ENCODE measurements at places on chromosomes 6 and 20.

GRCh38 chr6:32668226-32668747, 1.8 kb upstream of the HLA-DQB1 start:
- no peak for DNase-seq

GRCh38 chr20:50895111-50895830, 36.0 kb downstream of the ADNP start:
- DNase-seq, result no peak

- DNase-seq, result no peak
These were observed 35.3 kb downstream of the CD2AP start for GRCh38 chr6:47512872-47513271.

GRCh38 chr6:36766399-36766945, 68.8 kb downstream of the RAB44 start:
- no peak for DNase-seq

DNA sequence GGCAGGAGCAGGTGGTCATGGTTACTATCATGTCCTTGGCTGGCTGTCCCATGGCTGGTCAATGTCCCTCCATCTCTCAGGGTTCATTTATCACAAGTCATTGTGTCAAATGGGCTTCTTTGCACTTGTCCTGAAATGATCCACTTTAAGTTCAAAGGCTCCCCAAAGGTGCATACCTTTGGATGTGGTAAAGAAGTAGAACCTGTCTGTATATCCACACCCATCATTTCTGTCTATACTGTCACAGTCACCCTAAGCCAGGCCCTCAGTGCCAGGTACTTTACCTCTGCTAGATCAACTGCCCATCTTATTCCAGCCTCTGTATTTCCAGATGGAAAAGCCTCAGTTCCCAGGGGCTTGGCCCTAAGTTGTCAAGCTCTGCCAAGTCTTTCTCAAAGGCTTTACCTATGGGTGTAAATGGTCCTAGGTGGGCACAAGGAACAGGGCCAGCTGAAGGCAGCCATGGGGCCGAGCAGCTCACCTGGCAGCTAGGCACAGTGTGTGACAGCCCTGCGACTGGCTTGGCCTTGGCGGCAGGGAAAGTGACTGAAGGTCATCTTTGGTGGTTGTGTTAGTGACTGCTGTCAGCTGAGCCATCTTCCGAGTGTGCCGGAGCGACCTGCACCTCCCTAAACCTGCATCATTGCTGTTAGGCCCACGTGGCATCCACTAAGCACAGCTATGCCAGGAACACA, 198.4 kb downstream of the SYNDIG1 start:
- DNase-seq, result no peak

DNA sequence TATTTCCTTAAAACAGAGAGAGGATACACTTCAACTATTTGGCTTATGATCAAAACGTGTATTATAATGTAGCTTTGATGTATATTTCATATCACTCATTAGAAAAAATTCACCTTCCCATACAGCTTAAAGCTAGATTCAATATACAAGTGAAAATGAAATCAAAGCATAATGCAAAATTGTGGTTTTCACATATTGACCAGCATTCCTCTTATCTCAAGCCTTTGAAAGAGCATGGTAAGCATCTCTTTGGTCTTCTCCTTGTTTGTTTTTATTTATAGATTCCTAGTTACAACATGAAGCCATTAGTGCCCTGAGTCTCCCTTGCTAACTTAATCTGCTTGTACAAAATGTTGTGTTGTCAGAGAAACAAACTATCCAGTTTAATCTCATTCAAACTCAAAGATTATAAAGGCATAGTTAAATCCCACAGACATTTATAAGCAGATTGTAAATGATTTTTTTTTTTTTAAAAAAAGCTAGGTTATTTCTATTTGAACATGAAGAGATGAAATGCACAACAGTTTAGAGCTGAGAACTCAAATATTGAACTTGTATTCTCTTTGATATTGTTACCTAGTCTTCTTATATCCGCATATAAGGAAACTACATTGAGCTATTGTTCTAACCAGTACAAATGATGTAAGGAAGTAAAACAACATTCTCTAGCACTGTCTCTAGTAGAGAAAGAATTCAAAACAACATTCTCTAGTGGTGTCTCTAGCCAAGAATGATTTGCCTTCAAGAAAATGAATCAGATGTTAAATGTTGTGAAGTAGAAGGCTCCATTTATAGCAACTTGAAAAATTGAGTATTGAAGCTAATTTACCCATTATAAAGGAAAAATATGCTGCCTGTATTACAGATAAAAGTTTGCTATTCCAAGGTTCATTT, 31.2 kb upstream of the SMIM28 start:
- DNase-seq, result no peak

DNA sequence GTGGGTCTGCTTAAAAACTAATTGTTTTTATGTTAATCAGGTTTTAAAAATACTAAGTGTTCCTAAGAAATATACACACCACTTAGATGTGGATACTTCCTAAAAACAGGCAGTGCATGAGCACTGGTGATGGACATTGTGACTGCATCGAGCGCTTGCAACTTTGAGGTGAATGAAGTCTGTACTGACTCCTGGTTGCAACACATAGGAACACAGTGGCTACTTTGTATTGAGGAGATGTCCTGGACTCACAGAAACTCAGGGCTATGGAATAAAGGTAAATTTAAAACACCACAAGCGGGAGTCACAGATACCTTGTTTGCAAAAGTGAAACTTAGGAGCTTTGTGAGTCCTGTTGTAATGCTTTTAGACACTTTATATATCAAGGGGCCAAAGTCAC, 55.6 kb upstream of the POLR1H start:
- DNase-seq, result no peak

DNA sequence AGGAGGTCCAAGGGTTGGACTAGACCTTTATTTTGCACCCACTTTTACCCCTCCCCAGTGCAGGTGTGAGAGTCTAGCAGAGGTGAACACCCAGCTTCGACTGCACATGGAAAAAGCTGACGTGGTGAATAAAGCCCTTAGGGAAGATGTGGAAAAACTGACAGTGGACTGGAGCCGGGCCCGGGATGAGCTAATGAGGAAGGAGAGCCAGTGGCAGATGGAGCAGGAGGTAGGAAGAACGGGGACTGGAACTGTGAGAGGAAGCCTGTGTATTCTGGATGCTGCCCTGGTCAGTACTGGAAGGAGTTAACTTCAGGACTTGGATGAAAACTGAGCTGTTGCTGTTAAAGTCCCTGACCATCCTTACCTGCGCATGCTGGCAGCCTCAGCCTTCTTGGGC, 10.6 kb downstream of the CEP250 start:
- no peak for DNase-seq

DNA sequence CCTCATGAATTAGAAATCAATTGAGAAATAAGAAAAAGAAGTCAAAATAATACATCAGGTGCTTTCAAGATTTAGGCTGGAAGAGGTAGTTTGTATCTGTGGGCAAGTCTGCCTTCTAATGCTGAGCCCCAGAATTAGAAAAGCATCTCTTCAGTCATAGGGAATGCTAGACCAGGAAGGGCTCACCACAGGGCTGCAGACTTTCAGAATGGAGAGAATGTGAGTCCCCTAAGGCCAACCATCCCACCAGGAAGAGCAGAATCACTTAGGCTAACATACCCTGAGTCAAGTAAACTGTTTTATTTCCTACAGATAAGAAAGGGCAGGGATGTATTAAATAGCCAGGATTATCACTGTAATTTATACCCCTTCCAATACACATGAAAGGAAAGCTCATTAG, 510.2 kb downstream of the RNF144B start:
- no peak for DNase-seq

GRCh38 chr6:167826896-167827582, at the start of gene AFDN:
TSS of gene AFDN (plus strand) at chr6:167826911. CDS start at chr6:167827133, 222 bp downstream.
- no peak for DNase-seq

DNA sequence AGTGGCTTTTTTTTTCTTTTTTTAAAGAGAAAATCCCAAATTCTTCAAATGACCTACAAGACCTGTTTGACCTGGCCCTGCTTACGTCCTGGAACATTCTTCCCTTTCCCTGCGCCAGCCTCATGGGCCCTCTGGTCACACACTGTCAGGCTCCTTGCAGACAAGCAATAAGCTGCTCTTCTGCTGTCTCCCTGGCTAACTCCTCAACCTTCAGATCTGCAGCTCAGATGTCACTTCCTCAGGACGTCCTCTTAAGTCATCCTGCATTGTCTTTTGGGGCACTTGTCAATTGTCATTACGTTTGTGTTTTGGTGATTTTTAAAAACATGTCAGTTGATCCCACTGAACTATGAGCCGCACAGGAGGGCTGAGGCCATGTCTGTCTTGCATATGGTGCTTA, 28.9 kb upstream of the SLC35D3 start:
- DNase-seq, result no peak

DNA sequence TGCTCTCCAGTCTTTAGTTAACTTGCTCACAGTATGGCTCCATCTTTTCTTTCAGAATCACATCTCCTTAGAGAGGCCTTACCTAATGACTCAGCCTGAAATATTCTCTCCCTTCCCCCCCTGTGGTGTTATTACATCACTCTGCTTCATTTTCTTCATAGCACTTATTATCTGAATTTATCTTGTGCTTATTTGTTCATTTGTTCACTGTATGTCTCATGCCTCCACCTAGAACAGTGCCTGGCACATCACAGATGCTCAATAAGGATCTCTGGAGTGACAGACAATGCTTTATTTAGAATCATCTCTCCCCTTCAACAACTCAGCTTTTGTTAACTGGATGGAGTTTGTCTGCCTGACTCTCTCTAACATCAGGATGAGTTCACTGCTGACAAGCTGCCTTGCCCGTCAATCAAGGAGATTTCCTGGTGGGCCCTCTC, 96.6 kb upstream of the MAN1A1 start:
- DNase-seq, result no peak

DNA sequence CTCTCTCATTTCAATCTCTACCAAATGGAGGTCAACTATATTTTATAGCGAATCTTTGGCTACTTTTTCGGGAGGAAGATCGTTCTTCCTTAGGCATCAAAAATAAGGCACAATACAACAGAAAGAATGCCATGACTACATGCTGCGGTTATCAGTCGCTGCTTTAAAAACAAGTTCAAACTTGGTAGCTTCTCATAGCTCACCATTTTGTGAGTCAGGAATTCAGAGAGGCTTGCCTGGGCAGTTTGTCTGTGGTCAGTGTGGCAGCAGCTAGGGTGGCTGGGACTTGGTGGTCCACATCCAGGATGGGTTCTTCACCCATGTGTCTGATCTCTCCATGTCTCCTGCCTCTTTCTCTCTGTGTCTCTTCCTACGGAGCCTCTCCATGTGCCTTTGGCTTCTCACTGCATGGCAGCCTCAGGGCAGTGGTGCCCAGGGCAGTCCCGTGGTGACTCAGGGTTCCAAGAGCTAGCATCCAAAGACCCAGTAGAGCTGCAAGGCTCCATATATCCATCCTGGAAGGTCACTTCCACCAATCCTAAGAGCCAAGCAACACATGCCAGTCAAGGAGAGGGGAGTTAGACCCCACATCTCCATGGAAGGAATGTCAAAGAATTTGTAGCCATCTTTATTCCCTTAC, 10.4 kb downstream of the SCML4 start:
- no peak for DNase-seq

- DNase-seq, result no peak
These were observed 9.0 kb upstream of the NCOA6 start for GRCh38 chr20:34834459-34834893.

GRCh38 chr6:158772172-158772571, 47.0 kb downstream of the EZR start:
- no peak for DNase-seq

DNA sequence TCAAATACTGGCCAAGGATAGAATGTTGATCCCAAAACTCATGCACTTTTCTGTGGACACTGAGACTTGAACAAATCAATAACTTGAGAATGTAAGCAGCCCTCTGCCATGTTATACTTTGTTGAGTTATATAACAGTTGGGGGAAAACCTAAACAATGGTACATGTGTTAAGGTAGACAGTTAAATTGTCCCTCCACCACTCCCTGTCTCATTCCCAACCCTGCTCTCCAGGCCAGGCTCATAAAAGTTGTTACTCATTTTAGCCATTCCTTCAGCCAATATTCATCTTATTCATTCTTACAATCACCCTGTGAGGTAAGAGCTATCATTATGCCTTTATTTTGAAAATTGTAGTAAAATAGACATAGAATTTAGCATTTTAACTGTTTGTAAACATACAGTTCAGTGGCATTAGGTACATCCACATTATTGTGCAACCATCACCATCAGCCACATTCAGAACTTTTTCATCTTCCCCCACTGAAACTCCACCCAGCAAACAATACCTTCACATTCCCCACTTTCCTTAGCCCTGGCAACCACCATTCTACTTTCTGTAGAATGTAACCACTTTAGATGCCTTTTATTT, 38.2 kb upstream of the IER3 start:
- DNase-seq, result no peak

DNA sequence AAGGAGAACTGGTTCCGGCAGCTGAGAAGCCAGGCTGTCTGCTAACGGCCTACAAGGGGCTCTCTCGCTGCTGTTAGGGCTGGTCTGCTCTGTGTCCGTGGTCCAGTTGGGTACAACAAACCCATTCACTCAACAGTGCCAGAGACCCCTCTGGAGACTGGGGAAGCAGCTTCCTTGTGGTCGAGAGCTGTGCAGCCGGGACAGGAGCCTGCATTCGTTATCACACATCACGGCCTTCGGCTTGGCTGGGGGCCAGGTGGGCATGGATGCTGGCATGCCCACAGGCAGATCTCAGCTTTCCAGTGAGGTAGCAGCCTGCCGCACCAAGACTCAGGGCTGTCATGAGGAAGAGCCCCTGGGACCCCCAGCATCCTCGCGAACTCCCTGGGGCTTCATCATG, 124.7 kb downstream of the PREX1 start:
- DNase-seq, result no peak

DNA sequence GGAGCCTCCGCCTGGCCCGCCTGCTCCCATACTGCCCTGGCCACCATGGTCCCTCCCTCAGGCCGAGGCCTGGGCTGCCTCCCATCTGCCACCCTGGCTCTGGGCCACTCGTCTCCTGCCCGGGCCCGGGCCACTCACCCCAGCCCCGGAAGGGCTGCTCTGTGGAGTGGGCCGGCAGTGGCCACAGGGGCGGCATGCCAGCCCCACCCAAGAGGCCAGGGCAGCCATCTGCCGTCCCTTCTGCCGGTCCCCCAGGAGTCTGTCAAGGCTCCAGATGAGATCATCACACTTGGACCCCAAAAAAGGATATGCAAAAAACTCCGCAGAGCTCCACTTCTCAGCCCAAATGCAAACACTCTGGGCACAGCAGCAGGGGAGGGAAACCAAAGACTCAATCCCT, 23.8 kb upstream of the TLDC2 start:
- DNase-seq, result no peak

DNA sequence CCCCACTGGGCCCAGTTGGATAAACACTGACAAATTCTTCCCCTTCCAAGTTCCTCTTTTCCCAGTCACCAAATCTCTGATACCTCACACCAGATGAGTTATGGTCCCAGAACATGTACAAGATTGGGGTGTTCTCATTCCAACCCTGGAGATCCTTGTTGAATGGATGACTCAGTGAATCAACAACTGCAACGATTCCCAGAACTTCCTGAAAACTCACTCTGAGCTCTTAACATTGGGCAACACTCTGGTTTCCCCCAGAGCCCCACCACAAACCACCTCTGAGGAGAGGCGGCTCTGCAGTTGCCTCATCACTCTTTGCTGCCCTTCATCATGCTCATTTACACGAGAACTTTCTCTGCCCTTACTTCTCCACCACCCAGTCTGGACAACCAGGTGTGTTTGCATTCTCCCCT, 115.2 kb downstream of the MRPL14 start:
- peak; percentile 56 for DNase-seq

Data from amniotic stem cell (primary cell).